ENCODE measurements at places on chromosomes 2 and 18.

DNA sequence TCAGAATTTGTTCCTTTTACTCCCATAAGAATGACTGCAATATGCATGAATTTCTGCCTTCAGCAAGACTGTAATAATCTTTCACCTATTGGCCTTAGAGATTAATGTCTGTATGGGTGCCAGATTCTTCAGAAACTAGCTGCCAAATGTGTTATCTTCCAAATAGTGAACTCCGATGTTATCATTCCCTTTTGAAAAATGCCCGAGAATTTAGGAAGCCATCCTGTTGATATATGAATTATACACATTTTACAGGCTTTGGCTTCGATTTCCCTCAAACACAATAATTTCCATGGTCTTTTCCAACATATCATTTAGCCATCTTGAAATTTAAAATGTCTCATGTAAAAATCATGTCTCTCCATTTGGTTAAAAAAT lies 101.5 kb downstream of the ZNF521 start:
- DNase-seq = no peak

- DNase-seq = peak; percentile 84
Measured at GRCh38 chr2:96839293-96839874, 4.4 kb downstream of the ANKRD23 start.

- no peak for DNase-seq
Measured at GRCh38 chr2:100674666-100675065, 111.9 kb downstream of the PDCL3 start.

DNA sequence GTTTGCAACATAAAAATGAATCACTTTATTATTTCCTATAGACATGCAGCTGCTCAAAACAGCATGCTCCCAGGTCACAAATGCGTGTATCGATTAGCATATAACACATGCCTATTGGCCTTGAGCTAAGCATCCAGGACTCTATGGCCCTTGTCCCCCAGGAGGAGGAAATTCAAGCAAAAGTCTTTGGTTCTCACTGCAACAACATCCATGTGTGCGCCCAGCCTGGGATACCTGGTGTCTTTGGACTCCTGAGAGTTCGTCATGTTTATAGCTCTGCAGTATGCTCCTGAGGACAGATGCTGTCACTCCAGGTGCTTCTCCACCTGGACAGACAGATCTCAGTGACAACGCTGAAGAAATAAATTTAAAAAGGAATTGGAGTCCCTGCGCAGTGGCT lies 284.6 kb downstream of the PHLPP1 start:
- DNase-seq = no peak

DNA sequence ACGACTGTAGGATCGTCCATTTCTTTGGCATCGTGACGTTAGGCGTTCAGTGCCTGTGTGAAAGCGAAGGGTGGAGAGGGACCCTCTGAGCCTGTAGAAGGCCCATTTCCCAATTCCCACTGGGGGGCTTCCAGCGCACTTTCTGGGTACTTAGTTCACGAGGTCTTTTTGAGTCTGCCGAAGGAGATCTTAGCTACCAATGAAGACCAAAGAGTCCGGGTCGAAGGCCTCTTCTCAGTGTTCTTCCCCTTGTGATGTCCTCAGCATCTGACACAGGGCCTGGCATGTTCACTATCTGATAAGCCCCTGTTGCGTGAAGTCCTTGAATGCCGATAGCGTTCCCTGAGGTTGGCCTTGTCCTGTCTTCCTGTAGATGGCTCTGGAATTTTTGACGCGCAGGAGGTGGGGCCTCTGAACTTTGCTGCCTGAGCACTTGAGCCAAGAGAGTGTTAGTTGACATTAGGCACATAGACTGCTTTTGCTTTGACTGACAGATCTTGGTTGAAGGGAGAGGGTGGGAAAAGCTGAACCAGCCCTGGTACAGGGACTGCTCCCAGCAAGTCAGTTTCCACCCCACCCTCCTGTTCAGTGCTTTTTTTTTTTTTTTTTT lies 52.8 kb downstream of the LDLRAD4 start:
- no peak for DNase-seq

GRCh38 chr2:216012133-216012829 lies 1.1 kb downstream of the MREG start:
- no peak for DNase-seq

DNA sequence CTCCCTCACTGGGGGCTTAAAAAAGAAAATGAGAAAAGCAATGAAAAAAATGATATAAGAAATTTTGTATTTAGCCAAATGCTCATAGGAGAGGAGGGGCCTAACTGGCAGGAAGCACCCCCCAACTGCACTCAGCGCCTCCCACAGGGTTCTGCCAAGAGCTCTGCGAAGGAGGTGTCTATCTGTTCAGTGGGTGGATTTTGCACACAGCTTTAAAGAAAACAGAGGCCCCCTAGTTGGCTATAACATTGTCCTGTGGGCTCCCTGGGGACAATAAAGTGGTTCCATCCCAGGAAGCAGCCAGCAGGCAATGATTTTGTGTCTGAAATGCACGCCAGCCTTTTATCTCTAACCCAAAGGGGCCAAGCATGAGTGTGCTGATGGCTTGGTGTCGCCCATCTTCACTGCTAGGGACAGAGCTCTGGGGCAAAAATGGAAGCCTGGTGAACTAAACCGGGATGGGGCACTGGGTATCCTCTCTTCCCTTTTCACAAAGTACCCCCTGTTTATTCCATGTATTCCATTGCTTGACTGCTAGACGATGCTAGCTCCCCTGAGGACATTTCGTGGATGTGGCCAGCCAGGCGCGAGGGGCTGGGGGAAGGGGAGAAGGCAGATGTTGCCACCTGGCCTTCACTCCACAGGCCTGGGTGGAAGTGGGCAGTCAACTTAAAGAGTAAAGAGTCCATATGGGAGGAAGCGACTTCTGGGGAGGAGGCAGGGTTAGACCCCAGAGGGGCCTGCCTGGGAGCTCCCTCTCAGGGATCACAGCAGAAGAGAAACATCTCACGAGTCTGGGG lies 205.7 kb downstream of the CYP26B1 start:
- no peak for DNase-seq

- no peak for DNase-seq
Measured at GRCh38 chr18:22322243-22322691, 95.4 kb downstream of the CTAGE1 start.

- no peak for DNase-seq
Measured at GRCh38 chr2:102055346-102055990, 63.7 kb downstream of the IL1R2 start.

GRCh38 chr18:35163014-35163539 lies 77.8 kb upstream of the ZNF397 start:
- DNase-seq = no peak

DNA sequence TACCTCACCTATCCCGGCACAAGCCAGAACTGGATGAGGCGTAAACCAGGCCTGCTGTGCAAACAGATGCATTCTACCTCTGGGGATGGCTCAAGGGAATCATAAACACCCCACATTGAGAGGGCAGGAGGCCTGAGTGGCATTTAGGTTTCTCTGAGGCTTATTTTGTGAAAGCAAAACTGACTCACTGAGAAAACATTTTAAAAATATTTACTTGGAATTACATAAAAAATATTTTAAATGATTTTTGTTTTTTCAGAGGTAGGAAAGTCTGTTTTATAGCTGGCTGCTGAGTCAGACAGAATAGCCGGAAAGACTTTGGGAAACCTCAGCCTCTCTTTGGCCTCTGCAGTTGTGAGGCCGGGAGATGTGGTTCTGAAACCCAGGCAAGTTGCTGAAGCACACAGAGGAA lies 244.1 kb downstream of the NCKAP5 start:
- no peak for DNase-seq

- DNase-seq = no peak
Measured at GRCh38 chr2:26571316-26571715, 69.8 kb downstream of the CIB4 start.

DNA sequence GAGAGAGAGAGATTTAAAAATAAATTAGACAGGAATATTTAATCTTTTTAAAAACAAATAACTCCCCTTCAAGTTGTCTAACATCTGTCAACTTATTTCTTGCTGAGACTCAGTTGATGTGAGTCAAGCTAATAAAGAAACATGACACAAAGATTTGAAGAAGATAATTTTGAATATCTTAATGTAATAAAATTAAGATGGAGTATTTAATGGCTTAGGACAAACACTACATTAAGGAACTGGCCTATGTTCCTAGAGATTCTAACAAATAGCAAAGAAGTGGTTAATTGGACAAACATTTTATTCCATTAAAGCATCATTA lies 134.0 kb downstream of the INSIG2 start:
- DNase-seq = no peak

DNA sequence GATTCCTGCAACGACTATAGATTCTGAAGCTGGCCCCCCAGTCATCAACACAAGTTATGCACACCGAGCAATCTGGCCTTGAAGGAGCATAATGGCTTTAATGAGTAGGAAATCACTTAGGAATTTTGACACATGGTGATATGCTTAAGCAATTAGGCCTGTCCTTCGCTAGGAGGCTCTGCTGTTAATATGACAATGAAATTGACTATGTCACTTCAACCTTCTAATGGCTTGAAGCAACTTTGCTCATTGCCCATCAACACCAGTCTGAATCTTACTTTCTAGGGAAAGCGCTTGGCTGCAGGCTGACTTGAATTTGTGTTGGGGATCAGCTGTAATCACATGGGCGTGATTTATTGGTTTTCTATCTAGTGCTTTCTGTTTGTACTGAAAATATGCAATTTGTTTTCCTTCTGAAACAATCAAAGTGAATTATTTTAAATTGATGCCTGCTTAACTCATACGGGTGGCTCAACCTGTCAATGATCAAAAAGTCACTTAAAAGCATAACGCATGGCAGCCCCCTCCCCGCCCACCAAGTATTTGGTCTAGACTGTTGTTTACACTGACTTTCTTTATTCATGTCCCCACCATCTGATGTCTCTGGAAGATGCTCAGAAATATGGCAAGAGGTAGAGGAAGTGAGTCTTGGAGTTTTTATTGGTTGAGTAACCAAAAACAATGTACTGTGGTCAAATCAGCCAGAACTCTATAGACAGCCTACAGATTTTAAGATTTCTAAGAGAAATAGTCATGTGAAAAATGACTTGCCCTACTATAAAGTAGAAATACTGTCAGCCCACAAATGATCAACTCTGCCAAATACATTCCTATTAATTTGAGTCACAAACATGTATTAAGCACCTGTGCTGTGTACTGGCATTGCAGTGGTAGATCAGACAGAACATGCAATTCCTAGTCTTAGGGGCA lies 344.9 kb downstream of the RBM43 start:
- no peak for DNase-seq
